Activated CD8-positive, alpha-beta T cell treated with anti-CD3 and anti-CD28 coated beads, Interleukin-2, amount 10 ng/mL, durations not matched to agents 7 days and 5 days (primary cell): ENCODE measurements at places on chromosomes 6 and 20. TPM values are rescaled to one million over a fixed set of nuclear protein-coding genes. Genes with fewer than 3 reads are reported as not detected.

Gene DSE
- 3.7 TPM for total RNA-seq

Gene RIMS4
- total RNA-seq: not detected

Gene NOX3
- total RNA-seq: not detected

Gene MUC22
- total RNA-seq: not detected

Gene ZFP57
- total RNA-seq: not detected

- DNase-seq: no peak
These were observed 365.0 kb upstream of the ID4 start for GRCh38 chr6:19472153-19472552.

- no peak for DNase-seq
These were observed 744 bp upstream of the FOXO3 start for GRCh38 chr6:108559884-108560462.

DNA sequence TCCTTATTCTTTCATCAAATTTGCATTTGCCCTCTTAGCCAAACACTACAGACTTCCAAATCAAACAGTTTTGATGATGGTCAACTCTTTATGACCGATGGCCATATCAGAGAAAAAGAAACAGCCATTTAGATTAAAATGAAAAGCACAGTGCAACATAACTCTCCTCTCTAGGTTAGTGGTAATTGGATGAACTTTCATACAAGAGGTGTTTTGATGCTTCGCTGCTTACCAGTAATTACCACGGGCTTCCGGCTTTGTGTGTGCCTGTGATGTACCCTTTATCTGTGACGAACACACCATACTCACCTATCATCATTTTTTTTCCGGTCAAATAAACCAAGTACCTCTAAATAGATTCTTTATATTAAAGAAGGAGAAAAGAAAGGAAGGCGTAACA lies 181.8 kb downstream of the FOXA2 start:
- DNase-seq: no peak

GRCh38 chr6:56863366-56863765 lies 91.5 kb upstream of the BEND6 start:
- DNase-seq: no peak

DNA sequence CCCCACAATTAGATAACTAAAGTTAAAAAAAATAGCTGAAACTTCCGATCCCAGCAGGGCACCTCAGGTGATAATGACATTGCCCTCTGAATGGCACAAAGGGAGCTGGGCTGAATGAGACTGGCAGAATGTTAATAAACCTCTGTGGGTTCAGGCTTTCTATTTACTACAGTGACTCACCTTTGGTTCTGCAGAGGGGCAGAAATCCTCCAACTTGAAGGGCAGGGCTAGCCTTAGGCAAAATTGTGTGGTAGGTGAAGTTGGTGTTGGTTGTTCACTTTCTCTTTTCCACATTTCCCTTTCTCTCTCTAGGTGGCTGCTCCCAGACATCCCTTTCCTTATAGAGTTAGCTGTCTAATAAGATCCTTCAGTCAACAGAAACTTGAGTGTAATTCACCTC lies 625.2 kb downstream of the EPM2A start:
- no peak for DNase-seq

DNA sequence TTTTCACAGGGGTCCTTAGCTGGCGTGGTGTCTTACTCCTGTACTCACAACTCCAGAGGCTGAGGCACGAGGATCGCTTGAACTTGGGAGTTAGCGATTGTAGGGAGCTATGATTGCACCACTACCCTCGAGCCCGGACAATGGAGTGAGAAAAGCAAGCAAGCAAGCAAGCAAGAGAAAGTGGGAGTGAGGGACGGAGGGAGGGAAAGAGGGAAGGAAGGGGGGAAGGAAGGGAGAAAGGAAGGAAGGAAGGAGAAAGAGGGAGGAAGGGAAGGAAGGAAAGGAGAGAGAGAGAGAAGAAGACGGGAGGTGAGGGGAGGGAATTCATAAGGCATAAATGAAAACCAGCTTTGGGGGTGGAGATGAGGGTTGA lies 120.5 kb downstream of the TRIM27 start:
- no peak for DNase-seq

GRCh38 chr6:34914358-34914757 lies 25.3 kb downstream of the ANKS1A start:
- no peak for DNase-seq

- no peak for DNase-seq
These were observed 97.2 kb downstream of the TMEM242 start for GRCh38 chr6:157226026-157226625.

- DNase-seq: no peak
These were observed 29.2 kb downstream of the C6orf58 start for GRCh38 chr6:127606131-127606562.
